ENCODE measurements at places on chromosomes 5 and 9.
A peak's percentile ranks its signal among the peaks of the same experiment; 100 is the strongest.

GRCh38 chr9:19087106-19088000 is 15.4 kb downstream of the HAUS6 start:
- no peak for DNase-seq

DNA sequence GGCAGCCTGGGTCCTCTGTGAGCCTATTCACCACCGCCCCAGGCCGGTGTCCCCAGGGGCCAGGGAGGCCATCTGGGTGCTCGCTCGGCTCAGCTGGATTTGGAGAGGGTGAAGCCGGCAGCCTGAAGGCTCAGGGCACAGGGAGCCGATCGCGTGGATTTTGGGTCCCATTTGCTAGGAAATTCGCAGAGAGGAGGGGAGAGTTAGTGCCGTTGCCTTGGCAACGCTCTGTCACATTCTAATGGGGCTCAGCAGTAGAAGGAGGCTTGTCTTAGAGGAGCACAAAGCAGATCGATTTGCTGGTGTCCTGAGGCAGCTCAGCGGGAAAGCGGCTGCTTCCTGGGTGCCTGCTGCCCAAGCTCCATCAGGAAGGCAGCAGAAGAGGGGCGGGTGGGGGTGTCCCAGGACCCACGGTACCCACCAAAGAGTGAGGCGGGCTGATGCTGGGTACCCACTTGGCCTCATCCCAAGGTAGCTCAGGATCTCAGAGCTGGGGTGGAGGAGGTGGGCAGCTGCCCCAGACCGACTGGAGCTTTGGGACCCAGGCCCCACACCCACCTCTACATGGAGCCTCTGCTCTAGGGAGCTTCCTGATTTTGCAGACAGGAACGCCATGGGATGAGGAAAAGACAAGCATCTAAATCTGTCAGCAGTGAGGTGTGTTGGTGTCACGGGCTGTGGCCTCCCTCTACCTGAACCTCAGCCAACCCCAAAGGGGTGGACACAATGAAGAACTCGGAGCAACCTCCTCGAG is 17.1 kb upstream of the OLFM1 start:
- peak; percentile 38 for DNase-seq

- no peak for DNase-seq
Measured at GRCh38 chr5:124285071-124285470, 461.4 kb downstream of the ZNF608 start.

DNA sequence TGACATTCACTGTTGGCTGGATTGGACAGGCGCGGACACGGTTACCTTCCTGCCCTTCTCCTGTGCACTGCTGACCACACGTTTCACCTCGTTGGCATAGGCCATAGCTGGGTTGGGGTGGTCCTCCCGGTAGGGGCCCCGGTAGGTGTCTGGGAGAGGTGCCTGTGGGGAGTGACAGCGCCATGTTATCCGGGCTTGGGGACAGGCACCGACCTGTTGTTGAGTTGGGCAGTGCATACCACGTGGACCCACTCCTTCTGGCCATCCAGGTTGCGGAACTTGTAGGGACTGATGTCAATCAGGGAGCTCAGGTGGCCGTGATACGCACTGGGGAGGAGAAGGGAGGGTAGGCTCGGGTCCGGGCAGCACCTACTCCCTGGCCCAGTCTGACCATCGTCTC is 8.2 kb downstream of the PHYKPL start:
- DNase-seq, result no peak

- DNase-seq, result no peak
Measured at GRCh38 chr5:180852495-180852894, 8.6 kb downstream of the ZFP62 start.

DNA sequence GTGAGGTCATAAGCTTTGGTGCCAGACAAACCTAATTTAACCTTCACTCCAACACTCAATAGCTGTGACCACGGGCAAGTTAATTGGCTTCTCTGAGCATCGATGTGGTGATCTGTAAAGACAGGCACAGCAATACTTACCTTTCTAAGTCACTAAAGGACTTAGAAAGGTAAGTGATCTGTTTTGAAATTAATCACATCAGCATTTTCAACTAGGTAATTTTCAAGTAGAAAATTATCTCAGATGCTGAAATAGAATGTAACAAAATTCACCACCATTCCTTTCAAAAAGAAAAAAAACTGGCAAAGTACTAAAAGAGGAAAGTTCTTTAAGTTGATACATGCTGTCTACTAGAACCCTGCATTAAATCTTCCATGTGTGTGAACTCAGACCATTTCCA is 354.5 kb downstream of the ICE1 start:
- DNase-seq, result no peak

DNA sequence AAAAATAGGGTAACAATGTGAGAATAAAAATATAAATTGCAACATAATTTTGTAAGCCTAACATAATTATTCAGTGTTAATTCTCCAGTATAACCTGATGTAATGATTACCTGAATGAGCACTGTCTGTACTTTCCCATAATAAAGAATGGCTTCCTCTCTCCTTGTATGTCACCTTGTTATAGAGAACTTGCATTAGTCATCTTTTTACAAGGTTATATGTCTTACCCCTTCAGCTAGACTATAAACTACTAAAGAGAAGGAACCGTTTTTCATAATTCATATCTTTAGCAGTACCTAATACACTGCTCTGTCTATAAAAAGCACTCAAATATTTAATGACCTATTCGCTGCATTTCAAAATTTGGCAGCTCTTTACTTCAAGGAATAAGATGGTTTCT is 19.8 kb downstream of the STRBP start:
- DNase-seq, result no peak

GRCh38 chr5:172029876-172030275 is 23.4 kb upstream of the FBXW11 start:
- DNase-seq, result no peak

DNA sequence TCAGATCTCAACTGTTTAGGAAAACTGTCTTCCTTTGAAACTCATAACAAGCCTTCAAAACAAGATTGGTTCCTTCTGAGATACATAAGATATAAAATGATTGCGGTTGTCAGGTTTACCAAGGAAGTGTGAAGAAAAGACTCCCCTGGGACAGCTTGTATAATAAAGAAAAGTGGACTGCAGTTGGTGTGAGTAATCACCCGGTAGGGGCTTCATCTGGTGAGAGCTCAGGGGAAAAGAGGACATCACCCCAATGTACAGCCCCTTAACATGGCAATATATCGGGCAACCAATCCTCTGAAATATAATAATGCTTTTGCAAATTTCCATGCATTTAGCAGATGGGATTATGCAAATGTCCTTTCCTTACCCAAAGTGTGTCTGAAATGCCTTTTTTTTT is 216.5 kb upstream of the KLF9 start:
- DNase-seq, result no peak

DNA sequence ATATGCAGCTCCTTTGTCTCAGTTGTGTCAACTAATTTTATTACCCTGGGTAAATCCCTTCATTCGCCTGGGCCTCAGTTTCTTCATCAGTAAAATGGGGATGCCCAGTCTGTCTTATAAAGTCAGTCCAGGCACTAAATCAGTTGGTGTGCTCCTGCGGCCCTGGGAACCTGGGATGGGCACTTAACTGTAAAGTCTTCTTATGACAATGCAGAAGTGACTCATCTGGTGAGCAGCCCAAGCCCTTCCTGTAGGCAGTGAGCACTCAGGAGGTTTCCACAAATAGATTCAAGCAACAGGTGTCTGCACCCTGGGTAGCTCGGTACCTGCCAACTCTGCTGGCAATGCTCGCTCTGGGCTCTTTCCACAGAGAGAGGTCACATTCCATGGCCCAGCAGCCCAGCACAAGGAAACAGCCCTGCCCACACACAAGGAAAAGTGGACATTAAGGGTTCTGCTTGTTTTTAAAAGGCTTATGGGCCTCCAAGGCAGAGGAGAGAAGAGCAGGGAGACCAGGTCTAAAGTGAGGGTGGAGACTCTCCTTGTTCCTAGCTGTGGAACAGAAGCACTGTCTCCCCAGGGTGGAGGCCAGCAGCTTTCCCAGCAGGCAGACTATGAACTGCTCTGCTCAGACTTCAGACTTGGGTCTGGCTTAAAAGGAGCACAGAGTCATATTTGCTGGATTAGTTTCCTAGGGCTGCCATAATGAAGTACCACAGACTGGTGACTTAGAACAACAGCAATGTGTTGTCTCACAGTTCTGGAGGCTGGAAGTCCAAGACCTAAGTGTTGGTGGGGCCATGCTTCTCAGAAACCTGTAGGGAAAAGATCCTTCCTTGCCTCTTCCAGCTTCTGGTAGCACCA is 89.7 kb upstream of the ADRA1B start:
- DNase-seq, result no peak

GRCh38 chr5:4859500-4860235 is 280.5 kb upstream of the ADAMTS16 start:
- no peak for DNase-seq

DNA sequence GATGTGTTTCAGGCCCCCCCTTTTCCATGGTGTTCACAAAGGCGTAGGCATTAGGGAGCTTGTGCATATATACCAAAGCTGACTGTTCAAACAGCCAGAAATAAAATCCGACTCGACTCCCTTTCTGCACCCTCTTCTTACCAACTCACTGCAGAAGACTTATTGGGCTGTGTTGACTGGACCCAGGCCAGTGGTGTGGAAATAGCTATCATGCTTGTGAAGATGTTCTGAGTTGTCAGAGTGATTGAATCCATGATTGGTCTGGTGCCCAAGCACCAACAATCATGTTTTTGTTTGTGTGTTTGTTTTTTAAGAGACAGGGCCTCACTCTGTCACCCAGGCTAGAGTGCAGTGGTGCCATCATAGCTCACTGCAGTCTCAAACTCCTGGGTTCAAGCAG is 21.6 kb downstream of the TJP2 start:
- DNase-seq, result no peak

GRCh38 chr9:119758241-119758640 is 389.0 kb upstream of the BRINP1 start:
- no peak for DNase-seq

DNA sequence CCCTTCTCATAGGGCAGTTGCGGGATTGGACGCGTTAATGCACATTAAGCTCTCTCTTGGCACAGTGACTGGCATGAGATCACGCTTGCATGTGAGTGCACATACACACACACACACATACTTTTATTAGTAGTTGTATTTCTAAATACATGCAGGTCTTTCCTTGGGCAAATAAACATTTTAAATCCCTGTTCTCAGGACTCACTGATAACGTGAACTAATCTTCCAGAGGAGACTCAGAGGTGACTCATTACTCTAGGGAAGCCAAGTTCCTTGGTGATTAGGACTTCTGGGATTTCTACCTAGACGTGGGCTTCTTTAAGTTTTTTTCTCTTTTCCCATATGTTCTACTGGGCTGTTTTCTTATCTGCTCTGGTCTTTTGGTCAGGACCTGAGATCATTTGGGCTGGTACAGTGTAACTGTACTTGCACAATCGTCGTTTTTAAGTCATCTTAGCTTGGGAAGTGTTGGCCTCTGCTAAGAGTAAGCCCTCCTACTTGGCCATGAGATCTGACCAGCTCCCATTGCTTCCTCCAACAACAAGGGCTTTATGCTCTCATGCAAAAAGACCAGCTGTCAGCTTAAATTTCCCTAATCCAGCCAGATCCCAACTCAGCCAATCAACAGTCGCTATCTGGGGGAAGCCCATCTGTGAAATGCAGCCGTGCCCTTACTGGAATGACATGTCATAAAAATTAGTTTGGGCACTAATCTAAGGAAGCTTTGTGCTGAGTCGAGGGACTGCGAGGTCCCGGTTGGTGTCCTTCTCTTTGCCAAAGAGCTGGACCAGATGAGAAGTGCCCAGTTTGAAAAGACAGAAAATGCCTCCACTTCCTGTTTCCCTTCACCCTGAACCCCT is 176.4 kb upstream of the ANKRD55 start:
- DNase-seq, result no peak

DNA sequence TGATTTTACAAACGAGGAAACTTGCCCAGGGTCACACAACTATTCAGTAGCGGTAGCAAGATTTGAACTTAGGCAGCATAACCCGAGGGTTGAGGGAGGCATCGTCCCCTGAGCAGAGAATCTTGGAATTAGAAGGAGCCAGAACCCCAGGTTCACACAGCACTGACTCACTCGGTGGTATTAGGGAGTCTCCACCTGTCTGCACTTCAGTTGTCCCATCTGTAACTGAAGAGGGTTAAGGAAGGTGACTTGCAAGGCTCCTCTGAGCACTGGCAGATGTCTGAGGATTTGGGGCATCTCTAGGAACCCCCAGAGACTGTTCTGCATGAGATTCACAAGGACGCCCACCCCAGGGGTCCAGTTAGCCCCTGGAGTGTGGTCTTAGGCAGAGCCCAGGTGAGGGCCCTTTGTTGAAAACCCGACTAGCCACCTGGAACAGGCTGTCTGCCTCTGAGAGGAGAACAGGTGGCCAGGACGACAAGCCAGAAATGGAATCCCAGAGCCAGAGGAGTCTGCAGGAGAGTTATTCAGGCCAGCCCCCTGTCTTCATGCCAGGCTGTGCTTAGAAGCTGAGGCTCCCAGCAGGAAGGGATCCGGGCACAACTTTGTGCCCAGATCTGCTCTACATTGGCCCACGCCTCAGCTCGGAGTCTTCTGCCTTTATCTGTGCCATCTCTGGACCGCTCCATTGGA is 50.0 kb upstream of the ORM1 start:
- peak; percentile 2 for DNase-seq

GRCh38 chr9:38022203-38022895 is 46.7 kb downstream of the SHB start:
- no peak for DNase-seq

DNA sequence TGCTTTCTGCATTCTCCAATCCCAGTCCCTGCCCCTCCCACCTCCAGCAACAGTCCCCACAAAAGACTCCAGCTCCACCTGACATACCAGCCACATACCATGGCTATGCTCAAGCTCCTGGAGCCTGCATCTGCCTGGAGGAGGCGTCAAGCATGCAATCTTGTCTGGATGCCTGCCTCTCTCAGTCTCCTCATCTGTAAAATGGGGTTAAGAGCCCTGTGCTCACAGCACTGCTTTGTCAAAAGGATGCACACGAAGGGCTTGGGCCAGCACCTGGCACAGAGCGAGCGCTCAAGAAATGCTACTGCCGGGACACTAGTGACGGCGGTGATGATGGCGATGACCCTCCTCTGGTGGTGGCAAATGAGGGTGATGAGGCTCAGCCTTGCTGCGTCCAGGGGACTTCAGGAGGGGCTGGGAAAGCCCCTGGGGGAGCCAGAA is 202.9 kb upstream of the IER5L start:
- no peak for DNase-seq

DNA sequence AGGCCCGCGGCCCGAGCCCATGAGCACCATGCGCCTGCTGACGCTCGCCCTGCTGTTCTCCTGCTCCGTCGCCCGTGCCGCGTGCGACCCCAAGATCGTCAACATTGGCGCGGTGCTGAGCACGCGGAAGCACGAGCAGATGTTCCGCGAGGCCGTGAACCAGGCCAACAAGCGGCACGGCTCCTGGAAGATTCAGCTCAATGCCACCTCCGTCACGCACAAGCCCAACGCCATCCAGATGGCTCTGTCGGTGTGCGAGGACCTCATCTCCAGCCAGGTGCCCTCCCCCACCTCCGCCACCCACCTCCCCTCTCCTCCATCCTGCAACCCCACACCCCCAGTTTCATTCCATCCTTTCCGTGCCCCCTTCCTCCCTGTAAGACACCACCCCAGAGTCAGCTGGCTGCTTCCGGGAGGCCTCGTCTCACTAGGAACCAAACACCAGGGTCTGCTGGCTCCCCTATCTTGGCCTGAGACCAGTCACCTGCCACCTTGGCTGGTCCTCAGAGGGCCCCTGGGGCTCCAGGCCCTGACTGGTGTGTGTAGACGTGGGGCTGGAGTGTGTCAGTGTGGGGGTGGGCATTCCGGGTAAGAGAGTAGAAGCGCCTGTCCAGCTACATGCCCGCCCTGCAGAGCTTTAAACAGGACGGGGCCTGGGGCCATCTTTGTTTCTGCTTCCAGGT is 655 bp downstream of the GRIN1 start:
- DNase-seq, result no peak
